ENCODE measurements at places on chromosomes 1 and 21.

- DNase-seq, result no peak
Measured at GRCh38 chr1:33329600-33330305, 8.9 kb upstream of the A3GALT2 start.

DNA sequence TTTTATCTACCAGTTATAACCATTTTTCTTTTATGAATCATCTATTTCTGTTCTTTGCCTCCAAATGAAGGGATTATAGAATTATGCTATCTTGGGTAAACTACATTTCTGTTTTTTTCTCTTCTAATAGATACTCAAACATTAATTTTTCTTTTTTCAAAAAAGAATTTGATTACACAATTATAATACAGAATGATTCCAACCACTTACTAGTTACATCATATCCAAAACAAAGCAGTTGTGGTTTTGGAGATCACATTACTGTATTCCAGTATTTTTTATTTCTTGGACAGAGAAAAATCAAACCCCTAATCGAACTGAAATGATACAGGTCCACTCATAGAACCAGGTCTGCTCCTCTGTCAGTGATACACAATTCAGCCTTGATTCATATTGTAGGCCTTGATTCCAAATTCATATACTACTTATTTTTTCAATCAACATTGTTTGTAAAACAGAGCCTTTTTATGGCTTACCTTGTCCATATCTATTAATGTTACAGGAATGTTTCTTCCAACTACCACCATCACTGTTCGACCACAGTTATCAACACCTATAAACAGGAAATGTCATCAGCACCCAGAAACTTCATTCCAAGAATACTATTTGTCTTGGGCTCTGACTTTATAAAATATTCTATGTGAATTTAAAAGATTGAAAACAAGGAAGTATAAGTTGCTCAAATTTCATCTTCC is 43.2 kb downstream of the GDAP2 start:
- DNase-seq, result no peak

DNA sequence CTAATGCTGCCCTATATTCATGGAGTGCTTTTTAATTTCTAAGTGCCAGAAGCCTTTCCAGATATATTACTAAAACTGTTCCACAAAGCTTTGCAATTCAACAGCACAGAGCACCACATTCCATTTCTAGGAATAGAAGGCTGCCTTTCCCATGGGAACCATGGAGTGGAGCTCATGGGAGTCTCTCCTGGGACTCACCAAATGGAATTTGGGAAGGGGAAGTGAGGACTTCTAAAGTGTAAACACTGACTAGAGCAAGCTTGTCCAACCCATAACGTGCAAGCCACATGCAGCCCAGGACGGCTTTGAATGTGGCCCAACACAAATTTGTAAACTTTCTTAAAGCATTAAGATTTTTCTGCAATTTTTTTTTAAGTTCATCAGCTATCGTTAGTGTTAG is 190.4 kb upstream of the TNR start:
- no peak for DNase-seq

- DNase-seq, result peak; percentile 29
Measured at GRCh38 chr1:52920791-52921291, 699 bp downstream of the ECHDC2 start.

- DNase-seq, result peak; percentile 48
Measured at GRCh38 chr1:18199462-18199861, 91.9 kb downstream of the IGSF21 start.

- no peak for DNase-seq
Measured at GRCh38 chr1:85146972-85147359, 53.9 kb downstream of the SYDE2 start.

DNA sequence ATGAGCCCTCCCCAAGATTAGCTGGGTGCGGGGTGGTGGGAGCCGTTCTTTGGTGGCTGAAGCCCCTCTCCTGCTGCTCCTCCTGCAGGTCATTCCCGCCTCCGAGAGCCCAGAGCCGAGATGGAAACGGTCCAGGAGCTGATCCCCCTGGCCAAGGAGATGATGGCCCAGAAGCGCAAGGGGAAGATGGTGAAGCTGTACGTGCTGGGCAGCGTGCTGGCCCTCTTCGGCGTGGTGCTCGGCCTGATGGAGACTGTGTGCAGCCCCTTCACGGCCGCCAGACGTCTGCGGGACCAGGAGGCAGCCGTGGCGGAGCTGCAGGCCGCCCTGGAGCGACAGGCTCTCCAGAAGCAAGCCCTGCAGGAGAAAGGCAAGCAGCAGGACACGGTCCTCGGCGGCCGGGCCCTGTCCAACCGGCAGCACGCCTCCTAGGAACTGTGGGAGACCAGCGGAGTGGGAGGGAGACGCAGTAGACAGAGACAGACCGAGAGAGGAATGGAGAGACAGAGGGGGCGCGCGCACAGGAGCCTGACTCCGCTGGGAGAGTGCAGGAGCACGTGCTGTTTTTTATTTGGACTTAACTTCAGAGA is 448 bp downstream of the G0S2 start:
- DNase-seq, result peak; percentile 90

DNA sequence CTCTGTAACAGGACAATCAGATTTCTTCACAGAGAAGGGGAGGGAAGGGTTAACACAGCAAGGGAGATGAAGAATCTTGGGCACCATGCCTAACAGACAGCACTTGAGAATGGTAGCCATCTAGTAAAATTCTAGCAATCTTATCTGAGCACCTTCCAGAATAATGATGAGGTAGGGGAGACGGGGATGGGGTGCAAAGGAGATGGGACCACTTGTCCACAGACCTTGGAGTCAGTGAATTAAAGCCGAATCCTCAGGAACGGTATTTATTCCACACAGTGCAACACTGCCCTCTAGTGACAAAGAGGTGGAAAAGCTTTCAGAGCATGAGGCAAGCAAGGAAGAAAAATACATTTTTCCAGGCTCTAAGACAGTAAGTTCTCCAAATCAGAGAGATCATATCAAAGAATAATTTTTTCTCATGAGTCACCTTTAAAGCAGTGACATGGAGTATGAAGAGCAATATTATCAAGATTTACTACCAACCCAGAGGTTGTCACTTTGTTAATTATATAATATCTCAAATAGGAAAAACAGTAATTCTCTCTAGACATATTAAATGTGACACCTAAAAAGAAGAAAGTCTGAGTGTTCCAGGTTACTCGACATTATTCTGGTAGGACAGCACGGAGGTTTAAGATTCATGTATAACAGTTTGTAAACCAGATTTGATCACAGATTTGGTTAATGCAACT is 43.3 kb upstream of the LPAR3 start:
- DNase-seq, result peak; percentile 61

DNA sequence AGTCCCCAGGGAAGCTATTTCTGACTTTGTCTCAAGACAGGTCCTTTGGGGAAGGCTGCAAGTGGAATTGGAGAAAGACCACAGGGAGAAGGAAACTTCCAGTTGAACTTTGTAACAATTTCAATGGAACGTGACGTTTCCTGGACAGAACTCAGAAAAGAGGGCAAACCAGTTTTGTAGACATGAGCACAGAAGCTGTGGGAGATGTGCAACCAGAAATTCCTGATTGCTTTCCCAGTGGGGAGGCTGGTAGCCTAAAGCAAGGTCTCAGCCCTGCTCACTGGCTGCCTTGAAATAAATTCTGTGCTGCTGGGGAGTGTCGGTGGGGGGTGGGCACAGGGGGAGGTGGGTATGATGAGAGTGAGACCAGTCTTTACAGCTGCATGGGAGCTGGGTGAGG is 1206.7 kb upstream of the ADGRL2 start:
- no peak for DNase-seq

DNA sequence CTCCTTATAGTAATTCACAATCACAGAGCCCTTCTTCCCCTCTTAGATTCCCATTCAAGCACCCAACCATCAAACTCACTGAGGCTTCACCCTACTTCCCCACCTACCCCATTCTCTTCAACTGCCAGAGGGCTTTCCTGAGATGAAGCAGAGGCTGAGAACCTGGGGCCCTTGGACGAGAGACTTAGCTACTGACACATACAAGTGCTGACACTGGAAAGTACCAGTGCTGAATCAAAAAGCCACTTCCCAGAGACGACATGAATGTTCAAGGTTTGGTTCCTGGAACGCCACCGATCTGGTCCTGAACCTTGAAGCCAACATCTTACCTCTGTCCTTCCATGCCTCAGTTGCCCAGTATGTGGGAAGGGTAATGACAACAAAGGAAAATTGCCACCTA is 16.6 kb upstream of the RAP1A start:
- DNase-seq, result no peak

DNA sequence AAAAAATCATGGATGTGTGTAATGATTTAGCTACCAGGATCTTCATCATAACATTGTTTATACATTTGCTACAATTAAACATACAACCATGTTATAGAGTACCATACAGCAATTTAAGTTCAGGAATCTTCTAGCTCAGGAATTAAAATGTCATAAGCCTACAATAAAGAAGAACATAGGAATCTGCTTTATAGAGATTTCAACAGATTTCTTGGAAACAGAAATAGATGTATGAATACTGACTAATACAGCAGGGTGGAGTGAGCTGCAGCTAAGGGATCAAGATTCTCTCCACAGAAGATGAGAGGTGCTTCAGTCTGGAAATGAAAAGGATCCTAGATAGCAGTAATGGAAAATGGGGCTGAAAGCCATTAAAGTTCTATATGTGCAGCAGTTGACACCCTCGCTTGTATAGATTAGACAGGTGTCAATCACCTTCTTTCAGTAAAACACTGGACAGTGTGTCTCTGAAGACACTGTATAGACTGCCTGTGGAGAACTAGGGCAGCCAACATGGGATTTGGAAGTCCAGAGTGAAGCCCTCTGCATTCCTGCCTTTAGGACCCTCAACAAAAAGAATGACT is 73.9 kb downstream of the DNTTIP2 start:
- DNase-seq, result no peak

All from retina (tissue), 1 donor.